Peyer's patch (tissue), 4 donors: ENCODE measurements at places on chromosomes 5 and 9.

DNA sequence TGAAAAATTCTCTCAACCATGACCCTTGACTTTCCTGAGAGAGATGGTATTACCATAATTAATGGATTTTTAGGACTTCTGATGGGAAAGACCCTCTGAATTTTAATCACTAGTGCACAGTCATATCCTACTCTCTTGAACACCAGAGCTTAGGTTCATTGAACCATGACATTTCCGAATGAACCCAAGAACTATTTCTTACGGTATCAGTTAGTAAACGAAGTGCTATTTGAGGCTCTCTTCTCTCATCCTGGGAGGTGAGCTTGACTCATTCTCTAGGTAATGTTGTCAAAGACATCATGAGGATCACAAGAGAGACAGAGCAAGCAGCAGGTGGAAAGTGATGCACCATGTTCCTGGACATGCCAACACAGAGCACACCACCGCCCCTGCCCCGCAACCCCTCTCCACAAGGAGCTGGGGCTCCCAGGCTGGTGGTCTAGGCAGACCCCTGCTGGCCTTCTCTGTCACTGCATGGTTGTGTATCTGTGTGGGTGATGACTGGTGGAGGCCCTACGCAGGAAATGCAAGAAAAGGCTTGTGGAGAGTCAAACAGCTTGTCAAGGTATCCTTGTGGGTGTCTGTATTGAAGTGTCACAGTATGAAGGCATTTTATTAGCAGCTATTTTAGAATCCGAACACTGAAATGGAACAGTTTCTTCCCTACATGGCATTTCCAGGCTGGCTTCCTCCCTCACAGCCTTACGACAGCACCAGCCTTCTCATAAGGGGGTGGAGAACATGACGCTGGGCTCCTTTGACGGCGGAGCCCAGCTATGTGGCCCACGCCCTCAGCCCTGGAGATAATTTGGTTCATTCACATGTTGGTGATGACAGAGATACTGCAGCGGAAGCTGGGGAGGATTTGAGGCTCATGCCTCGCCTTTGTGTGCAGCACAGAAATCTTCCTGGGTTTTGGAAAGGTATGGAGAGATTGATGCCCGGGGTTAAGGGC lies 297.6 kb downstream of the NTRK2 start:
- DNase-seq = no peak

DNA sequence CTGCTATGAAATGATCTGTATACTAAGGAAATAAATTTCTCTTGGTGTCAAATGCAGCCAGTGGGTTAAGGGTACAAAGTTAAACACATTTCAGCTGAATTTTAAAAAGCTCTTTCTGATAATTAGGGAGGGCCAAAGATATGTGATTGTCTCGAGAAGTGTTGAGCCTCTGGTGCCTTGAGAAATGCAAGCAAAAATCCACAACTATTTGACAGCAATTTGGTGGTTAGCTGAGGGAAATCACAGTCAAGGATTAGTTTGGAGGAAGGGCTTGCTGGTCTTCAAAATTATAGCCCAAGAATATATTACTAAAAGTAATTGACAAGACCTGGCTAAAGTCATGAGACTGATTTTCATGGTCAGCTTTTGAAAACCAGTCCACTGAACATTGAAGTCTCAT lies 255.7 kb upstream of the PPP1R2B start:
- DNase-seq = no peak

DNA sequence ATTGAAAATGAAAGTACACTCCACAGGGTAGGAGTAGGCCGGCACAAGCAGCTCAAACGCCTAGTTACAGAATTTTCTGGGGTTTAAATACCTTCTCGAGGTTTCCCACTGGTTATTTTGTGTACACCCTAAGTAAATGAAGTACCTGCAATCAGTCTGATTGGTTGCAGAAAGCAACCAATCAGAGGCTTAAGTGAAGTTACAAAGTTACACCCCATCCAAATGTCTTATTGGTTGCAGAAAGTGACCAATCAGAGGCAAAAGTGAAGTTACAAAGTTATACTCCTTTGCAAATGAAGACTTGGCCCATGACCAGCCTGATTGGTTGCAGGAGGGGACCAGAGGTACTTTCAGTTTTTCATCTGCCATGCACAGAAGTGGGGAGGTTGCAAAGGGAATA lies 33.2 kb upstream of the ERAP2 start:
- no peak for DNase-seq

- DNase-seq = no peak
Observed at GRCh38 chr5:119395080-119395836, 39.4 kb downstream of the TNFAIP8 start.

- no peak for DNase-seq
Observed at GRCh38 chr5:73390972-73391371, 57.6 kb downstream of the FOXD1 start.

DNA sequence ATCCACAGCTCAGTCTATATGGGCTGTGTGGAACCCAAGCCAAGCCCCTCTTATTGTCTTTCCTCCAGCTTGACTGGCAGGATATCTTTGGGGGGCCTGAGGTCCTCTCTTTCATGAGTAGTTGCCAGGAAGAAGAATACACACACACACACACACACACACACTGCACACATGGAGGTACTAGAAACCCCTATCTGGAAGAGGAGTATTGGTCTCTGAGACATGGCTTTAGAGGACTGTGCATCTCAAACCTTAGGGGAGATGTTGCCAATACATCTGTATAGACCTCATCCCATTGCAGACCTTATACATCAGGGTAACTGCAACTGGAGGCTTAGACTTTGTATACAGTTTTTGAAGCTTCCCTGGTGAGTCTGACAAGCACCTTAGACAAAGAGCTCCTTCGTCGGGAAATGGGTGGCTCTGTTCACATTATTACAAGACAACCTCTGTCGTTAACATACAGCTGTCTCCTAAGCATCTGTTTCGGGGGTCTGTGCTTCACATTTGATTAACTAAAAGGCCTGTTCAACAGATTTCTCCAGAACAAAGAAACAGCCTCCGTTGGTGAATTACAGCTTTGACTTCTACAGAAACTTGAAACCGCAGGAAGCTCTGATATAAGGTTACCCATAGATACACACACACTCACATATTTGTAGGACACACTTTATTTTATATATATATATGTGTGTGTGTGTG lies 5.5 kb upstream of the ENTREP1 start:
- no peak for DNase-seq

DNA sequence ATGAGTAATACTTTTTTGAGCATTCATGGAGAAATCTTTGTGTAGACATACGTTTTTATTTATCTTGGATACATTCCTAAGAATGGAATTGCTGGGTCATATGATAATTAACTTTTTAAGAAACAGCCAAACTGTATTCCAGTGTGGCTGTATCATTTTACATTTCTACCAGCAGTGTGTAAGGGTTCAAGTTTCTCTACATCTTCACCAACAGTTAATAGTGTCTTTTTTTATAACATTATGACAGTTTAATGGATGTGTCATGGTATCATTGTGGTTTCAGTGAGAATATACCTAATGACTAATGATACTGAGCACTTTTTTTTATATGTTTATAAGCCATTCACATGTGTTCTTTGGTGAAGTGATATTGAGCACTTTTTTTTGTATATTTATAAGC lies 52.4 kb downstream of the NIPBL start:
- DNase-seq = no peak

DNA sequence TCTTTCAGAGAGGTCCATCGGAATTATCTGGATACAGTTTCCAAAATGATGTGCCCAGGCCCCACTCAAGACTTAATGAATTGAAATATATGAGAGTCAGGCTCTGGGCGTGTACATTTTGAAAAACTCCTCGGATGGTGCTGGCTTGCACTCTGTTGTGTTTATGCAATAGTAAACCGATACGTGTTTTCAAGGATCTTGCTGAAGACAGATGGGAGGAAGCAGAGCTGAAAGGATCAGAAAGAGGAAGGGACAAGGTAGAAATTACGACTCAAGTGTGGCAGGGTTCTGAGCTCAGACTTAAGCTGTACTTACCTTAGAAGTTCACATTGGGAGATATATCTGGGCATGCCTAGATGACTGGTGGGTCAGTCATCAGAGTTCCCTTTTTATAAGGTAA lies 13.7 kb upstream of the STOM start:
- DNase-seq = no peak

GRCh38 chr5:124457901-124458300 lies 288.5 kb downstream of the ZNF608 start:
- DNase-seq = no peak

GRCh38 chr9:16100537-16101091 lies 547.8 kb downstream of the CCDC171 start:
- DNase-seq = no peak

- DNase-seq = no peak
Observed at GRCh38 chr5:114010362-114010761, 351.5 kb upstream of the KCNN2 start.

- no peak for DNase-seq
Observed at GRCh38 chr5:143126174-143127019, 277.1 kb downstream of the NR3C1 start.

DNA sequence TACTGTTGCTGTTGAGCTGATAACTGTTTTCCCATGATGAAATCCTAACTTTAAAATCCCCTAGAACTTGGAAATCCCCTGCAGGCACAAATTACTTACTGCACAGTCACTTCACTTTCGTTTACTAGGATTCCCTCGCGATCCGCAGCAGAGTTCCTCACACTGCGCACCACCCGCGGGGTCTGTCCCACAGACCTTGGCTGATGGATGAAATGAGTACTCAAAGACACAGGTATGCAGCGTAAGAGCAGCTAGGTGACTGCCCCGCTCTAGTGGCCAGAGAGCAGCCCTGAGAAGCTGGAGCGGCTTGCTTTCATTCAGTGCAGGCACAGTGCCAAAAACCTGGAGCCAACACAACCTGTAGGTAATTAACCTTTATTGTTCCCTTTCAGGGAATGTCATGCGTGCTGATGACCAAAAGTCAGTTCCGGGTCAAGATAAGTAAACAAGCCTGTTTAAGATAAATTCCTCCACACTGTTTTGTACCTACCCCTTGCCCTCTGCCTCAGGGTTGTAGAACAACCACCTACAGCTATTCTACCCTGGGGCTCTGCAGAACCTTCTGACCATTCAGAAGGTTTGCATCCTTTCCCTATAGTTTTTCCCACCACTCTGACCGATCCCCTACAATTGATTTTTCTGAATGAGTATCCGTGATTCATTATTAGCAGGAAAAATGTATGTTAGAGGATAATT lies 191.2 kb downstream of the CDH9 start:
- no peak for DNase-seq

GRCh38 chr9:112890106-112891081 lies at the start of gene SLC46A2:
Gene SLC46A2, minus strand, starts transcription at chr9:112890876. Its CDS starts 195 bp downstream, at chr9:112890681.
- DNase-seq = no peak

DNA sequence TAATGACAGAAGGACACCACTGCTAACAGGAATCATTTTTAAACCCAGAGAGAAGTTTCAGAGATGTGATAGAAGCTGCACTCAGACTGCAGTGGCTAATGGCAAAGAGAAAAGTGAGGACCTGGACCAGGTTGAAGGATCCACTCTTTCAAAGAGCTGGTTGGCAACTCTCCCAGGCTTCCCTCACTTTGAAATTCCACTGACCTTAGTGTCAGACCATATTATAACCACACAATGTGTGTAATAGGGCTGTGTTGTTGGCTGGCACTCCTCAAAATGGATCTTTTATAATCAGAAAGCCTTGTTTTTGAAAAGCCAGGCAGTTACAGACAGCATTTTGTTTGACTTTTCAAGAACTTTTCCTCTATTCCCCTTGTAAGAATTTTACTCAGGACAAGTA lies 280.7 kb downstream of the PRELID2 start:
- DNase-seq = no peak

GRCh38 chr9:19148187-19148586 lies 20.9 kb upstream of the PLIN2 start:
- no peak for DNase-seq

DNA sequence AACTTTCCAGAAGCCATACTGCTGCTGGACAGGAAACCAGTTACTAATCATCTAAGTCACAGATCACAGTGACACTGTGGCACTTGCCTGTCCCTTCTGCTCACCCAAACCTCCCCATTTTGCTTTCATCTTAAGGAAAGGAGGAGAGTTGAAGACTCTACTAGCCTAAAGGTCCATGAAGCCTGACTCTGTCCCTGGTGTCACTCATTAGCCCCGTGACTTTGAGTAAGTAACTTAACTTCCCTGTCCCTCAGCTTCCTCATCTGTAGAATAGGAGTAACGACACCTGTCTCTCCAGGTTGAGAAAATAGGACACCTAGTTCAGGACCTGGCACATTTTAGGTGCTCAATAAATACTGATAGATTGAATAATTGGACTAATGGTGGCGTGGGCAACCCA lies 536 bp upstream of the SLC6A7 start:
- no peak for DNase-seq

DNA sequence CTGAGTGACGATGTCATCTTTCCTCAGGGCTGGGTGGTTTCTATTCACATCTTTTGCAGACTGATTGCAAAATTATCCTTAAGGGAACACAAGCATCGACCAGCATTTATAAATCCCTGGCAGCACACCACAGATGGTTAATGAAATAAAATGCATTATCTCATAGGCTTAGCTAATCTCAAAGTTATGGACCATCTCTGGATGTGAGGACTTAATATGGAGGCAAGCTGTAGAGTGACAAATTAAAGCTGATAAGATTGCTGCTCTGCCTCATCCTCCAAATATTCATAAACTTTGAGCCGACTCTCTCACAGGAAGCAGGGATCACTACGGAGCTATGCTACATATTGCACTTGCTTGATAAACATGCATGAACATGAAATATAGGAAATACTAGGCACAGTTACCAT lies 663.2 kb upstream of the RGMB start:
- DNase-seq = no peak

DNA sequence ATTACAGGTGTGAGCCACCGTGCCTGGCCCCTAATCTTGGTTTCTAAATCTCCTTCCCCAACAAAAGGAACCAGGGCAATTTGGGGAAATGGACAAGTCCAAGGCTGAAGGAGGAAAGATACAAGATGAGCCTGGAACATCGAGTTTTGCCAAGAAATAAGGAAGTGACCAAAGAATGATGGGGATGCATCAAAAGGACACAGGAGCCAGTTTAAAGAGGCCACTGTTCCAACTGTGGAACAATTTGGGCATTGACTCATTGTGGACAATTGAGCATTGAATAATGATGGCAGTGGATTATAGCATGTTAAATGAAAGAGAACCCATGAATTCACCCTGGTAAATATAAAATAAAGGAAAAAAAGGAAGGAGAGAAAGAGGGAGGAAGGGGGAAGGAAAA lies 47.5 kb downstream of the DUSP1 start:
- DNase-seq = no peak
